Astrocyte (in vitro differentiated cells and primary cell): ENCODE measurements at places on chromosomes 3 and 15. TPM values are rescaled to one million over a fixed set of nuclear protein-coding genes. Genes with fewer than 3 reads are reported as not detected.

- no peaks in the 10 kb centered on the region for H3K4me1 ChIP-seq
- H3K27me3 ChIP-seq = no peaks in the 10 kb centered on the region
- H3K36me3 ChIP-seq = no peaks in the 10 kb centered on the region
Observed at GRCh38 chr15:57827021-57827420, 120.5 kb downstream of the POLR2M start.

DNA sequence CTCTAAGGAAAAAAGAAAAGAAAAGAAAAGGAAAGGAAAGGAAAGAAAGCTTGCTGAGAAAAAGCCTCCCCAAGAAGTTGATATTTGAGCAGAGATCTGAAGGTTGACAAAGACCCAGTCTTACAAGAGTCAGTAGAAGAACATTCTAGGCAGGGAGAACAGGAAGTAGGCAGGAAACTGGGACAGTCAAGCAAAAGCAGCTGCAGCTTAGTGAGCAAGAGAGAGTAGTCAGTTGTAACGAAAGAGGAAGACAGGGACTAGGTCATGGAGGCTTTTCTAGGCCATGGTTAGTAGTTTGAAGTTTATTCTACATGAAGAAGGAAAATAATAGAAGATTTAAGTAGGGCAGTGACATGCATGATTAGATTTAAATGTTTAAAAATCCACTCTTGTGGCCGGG, 31.8 kb upstream of the KLHL6 start:
- no peak overlapping the region for H3K4me3 ChIP-seq
- H3K27me3 ChIP-seq = peaks cover 3% of the 10 kb centered on the region
- no peak overlapping the region for H3K27ac ChIP-seq

GRCh38 chr15:61186905-61187741, 42.0 kb downstream of the RORA start:
- H3K4me1 ChIP-seq = peaks cover 3% of the 10 kb centered on the region
- H3K27me3 ChIP-seq = no peaks in the 10 kb centered on the region
- no peak overlapping the region for H3K4me3 ChIP-seq
- H3K27ac ChIP-seq = no peak overlapping the region
- no peaks in the 10 kb centered on the region for H3K36me3 ChIP-seq

GRCh38 chr15:47924381-47924780, 196.4 kb upstream of the SLC24A5 start:
- no peak overlapping the region for H3K27ac ChIP-seq
- no peaks in the 10 kb centered on the region for H3K27me3 ChIP-seq
- no peaks in the 10 kb centered on the region for H3K36me3 ChIP-seq
- H3K4me3 ChIP-seq = no peak overlapping the region
- no peaks in the 10 kb centered on the region for H3K4me1 ChIP-seq
- no peak for DNase-seq

GRCh38 chr15:89353991-89354390, 19.4 kb upstream of the POLG start:
- no peaks in the 10 kb centered on the region for H3K4me1 ChIP-seq
- H3K4me3 ChIP-seq = no peak overlapping the region
- peaks cover 48% of the 10 kb centered on the region for H3K27me3 ChIP-seq
- H3K27ac ChIP-seq = no peak overlapping the region

- no peaks in the 10 kb centered on the region for H3K36me3 ChIP-seq
- no peak overlapping the region for H3K4me3 ChIP-seq
- DNase-seq = no peak
- H3K27ac ChIP-seq = no peak overlapping the region
Observed at GRCh38 chr3:196519718-196520082, 4.6 kb upstream of the SMCO1 start.

- H3K4me3 ChIP-seq = no peak overlapping the region
- H3K27me3 ChIP-seq = peaks cover 4% of the 10 kb centered on the region
- H3K4me1 ChIP-seq = no peaks in the 10 kb centered on the region
- no peak for DNase-seq
- no peaks in the 10 kb centered on the region for H3K36me3 ChIP-seq
Observed at GRCh38 chr3:40862946-40863345, 336.4 kb upstream of the CTNNB1 start.

- H3K4me1 ChIP-seq = peaks cover 25% of the 10 kb centered on the region
- no peaks in the 10 kb centered on the region for H3K27me3 ChIP-seq
- H3K36me3 ChIP-seq = no peaks in the 10 kb centered on the region
- no peak for DNase-seq
- H3K4me3 ChIP-seq = no peak overlapping the region
Observed at GRCh38 chr3:170716172-170716805, 130.4 kb upstream of the SLC7A14 start.

DNA sequence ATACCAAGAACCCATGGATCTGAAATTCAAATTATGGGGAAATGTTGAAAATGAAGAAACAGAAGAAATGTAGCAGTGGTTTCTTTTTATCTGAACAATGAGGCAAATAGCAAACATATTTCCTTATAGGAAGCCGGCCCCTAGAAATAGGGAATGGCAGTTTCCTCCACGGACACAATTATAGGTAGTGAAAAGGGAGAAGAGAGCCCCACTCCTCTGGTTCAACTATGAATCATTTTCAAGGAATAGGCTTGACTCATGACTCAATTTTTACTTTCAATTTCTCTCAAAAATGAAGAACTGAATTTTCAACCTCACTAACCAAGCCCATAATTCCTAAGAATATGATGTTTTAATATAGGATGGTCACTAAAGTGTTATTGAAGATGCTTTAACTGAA, 243.1 kb downstream of the MECOM start:
- no peaks in the 10 kb centered on the region for H3K36me3 ChIP-seq
- no peaks in the 10 kb centered on the region for H3K27me3 ChIP-seq
- H3K4me3 ChIP-seq = no peak overlapping the region

DNA sequence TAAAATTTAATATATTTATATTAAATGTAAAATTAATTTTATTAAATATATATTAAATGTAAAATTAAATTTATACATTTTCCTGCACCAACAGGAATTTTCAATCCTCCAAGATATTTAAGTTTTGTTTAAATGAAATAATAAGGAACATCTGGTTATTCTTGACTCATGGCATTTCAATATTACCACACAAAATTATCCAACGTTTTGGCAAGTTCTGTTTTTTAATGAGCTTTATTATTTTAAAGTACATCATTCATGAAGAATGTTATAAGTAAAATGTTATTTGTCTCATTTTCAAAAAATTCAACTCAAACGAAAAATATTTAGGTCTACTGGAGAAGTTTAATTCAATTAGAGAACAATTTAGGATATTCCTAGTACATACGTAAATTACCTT, 811.4 kb downstream of the NAALADL2 start:
- H3K4me3 ChIP-seq = no peak overlapping the region
- H3K36me3 ChIP-seq = no peaks in the 10 kb centered on the region
- no peaks in the 10 kb centered on the region for H3K27me3 ChIP-seq
- no peaks in the 10 kb centered on the region for H3K4me1 ChIP-seq

- H3K36me3 ChIP-seq = no peaks in the 10 kb centered on the region
- peaks cover 13% of the 10 kb centered on the region for H3K4me1 ChIP-seq
- no peak overlapping the region for H3K27ac ChIP-seq
- no peak for DNase-seq
- peaks cover 2% of the 10 kb centered on the region for H3K27me3 ChIP-seq
Observed at GRCh38 chr15:66622591-66623022, 56.8 kb upstream of the LCTL start.

DNA sequence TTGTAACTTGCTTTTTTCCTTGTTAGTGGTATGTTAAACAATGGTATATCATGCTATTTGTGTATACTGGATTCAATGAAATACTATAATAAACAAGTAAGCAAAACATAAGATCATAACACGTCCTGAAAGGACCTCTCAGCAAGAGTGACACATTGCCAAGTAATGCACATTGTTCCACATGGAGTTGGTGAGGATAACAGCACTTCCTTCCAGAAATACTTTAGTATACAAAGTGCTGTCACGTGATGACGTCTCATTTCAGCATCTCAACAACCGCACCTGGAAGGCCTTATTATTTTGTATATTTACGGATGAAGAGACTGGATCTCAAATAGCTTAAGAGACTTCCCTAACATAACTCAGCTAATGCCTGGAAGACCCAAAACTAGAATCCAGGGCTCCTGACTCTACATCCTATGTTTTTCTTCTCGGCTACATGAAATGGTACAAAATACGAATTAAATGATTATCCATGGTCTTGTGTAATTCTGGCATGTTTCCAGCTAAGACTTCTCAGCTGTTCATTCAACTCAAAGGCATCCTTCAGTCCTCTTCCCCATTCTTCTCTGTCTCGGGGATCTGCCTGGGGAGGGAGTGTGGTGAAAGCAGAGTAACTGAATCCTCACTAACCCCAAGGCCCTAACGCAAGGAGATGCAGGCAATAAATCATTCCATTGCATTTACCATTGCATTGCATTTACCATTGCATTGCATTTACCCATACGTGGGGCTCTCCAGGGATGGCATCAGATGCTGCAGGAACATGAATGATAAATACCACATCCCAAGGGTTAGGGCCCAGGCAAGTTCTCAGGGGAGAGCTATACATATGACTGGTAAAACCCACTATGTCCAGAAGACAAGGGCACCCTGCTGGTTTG, 79.2 kb downstream of the LIPC start:
- DNase-seq = peak; percentile 23
- H3K27me3 ChIP-seq = no peaks in the 10 kb centered on the region
- H3K36me3 ChIP-seq = no peaks in the 10 kb centered on the region
- no peak overlapping the region for H3K4me3 ChIP-seq

GRCh38 chr15:90106522-90107117, 4.4 kb upstream of the IDH2 start:
- H3K36me3 ChIP-seq = no peaks in the 10 kb centered on the region
- no peak overlapping the region for H3K4me3 ChIP-seq
- peaks cover 11% of the 10 kb centered on the region for H3K4me1 ChIP-seq
- DNase-seq = peak; percentile 46
- H3K27ac ChIP-seq = no peak overlapping the region

GRCh38 chr3:8286749-8287148, 214.9 kb upstream of the LMCD1 start:
- DNase-seq = no peak
- no peaks in the 10 kb centered on the region for H3K4me1 ChIP-seq
- H3K27me3 ChIP-seq = no peaks in the 10 kb centered on the region
- no peaks in the 10 kb centered on the region for H3K36me3 ChIP-seq
- no peak overlapping the region for H3K27ac ChIP-seq

DNA sequence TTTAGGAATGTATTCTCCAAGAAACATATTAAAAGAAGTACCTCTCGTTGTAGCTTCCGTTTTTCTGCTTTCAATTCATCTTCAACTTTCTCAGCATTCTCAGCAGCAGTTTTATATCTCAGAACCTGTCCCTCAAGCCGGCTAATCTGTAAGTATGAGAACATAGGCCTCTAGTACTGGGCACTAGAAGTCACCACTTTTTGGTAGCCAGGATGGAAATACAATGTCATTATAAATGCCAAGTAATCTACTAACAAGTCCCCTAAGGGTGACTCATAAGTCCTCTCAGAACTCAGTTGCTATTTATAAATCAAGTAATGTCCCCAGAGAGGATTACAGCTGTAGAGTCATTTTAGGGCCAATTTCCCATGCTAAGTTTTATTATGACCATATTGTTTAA, 61.1 kb downstream of the MLH1 start:
- H3K4me1 ChIP-seq = peaks cover 6% of the 10 kb centered on the region
- H3K36me3 ChIP-seq = peaks cover 57% of the 10 kb centered on the region
- H3K27ac ChIP-seq = peak overlapping the region; percentile 49
- H3K4me3 ChIP-seq = no peak overlapping the region
- H3K27me3 ChIP-seq = no peaks in the 10 kb centered on the region
- peak; percentile 57 for DNase-seq

DNA sequence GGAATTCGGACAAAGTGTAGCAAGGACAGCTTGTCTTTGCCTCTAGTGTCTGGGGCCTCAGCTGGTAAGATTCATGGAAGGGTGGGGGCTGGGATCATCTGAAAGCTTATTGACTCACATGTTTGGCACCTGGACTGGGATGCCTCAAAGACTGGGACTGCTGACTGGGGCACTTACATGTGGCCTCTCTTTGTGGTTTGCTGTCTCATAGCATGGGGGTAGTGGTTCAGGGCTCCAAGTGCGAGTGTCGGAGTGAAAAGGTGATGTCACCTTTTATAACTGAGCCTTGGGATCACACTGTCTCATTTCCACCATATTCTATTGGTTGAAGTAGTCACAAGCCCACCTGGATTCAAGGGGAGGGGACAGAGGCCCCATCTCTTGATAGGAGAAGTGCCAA, 6.8 kb downstream of the MFSD1 start:
- peaks cover 21% of the 10 kb centered on the region for H3K4me1 ChIP-seq
- peak overlapping the region; percentile 60 for H3K27ac ChIP-seq
- peaks cover 36% of the 10 kb centered on the region for H3K36me3 ChIP-seq
- no peaks in the 10 kb centered on the region for H3K27me3 ChIP-seq

GRCh38 chr3:10518506-10519150, 13.2 kb upstream of the ATP2B2 start:
- peak overlapping the region; percentile 90 for H3K27ac ChIP-seq
- peaks cover 29% of the 10 kb centered on the region for H3K4me1 ChIP-seq
- H3K36me3 ChIP-seq = no peaks in the 10 kb centered on the region
- peaks cover 5% of the 10 kb centered on the region for H3K27me3 ChIP-seq
- peak; percentile 91 for DNase-seq

DNA sequence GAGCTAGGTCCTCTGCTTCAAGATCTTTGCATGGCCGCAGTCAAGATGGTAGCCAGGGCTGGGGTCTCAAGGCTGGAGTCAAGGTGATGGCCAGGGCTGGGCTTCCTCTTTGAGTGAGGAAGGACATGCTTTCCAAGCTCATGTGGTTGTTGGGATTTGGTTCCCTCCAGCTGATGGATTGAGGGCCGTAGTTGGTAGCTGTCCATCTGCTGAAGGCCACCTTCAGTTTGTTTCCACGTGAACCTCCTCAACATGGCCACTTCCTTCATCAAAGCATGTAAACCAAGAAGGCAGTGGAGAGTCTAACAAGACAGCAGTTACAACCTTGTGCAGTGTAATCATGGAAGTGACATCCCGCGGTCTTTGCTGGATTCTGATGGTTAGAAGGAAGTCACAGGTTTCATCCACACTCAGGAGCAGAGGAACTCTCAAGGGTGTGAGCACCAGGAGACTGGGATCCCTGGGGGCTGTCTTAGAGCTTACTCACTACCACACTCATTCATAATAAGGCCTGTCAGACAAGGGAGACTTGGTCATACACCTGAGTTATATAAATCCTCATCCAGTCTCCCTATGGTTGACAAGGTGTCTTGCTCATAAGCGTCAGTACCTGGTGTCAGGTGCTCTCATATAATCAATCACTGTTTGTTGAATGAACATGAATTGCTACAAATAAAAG, 42.1 kb downstream of the ABHD5 start:
- no peaks in the 10 kb centered on the region for H3K36me3 ChIP-seq
- no peaks in the 10 kb centered on the region for H3K27me3 ChIP-seq
- peaks cover 19% of the 10 kb centered on the region for H3K4me1 ChIP-seq

Gene STX19
- total RNA-seq = not detected in 2 replicates

Gene PCLAF
- total RNA-seq = 1.8 and 2.5 TPM in 2 replicates

Gene CYP8B1
- not detected in 2 replicates for total RNA-seq

Gene ISG20
- total RNA-seq = 15.9 and 18.6 TPM in 2 replicates

Gene SERPINI2
- 0.32 TPM in 1 of 2 replicates, not detected in the other for total RNA-seq

Gene ZNF660
- 5.5 and 6.7 TPM in 2 replicates for total RNA-seq

Gene CAMK2N2
- total RNA-seq = 2.6 and 3.4 TPM in 2 replicates

Gene RASL12
- 0.32 and 0.36 TPM in 2 replicates for total RNA-seq

Gene GATA2
- 0.58 and 1.7 TPM in 2 replicates for total RNA-seq
